HepG2 (cell line): ENCODE measurements at places on chromosomes 3 and 15. TPM values are rescaled to one million over a fixed set of nuclear protein-coding genes. Genes with fewer than 3 reads are reported as not detected.

DNA sequence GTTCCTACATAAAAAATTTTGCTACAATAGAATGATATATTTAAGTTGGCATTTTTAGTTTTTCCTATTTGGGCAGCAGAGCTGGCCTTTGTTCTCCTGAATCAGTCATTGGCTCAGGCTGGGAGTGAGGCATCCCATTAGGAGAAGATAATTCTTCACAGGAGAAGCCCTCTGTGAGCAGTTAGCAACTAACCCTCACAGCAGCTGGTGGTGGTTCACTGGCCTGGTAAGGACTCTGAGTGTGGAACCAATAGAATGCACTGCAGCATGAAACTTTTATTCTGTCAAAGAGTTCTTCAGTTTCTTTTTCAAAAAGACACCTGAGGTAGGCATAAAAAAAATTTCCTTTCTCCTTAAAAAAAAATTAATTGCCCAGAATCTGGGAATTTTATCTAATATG is 562.6 kb downstream of the ZNF385D start:
- H3K27ac ChIP-seq = no peak overlapping the region
- H3K4me3 ChIP-seq = no peak overlapping the region
- no peaks in the 10 kb centered on the region for H3K4me1 ChIP-seq
- no peaks in the 10 kb centered on the region for H3K27me3 ChIP-seq
- H3K36me3 ChIP-seq = no peaks in the 10 kb centered on the region
- DNase-seq = no peak

- H3K27me3 ChIP-seq = no peaks in the 10 kb centered on the region
- DNase-seq = no peak
- H3K27ac ChIP-seq = no peak overlapping the region
- H3K4me3 ChIP-seq = no peak overlapping the region
- no peaks in the 10 kb centered on the region for H3K36me3 ChIP-seq
- H3K4me1 ChIP-seq = no peaks in the 10 kb centered on the region
These were observed 40.5 kb downstream of the HES1 start for GRCh38 chr3:194176274-194176991.

GRCh38 chr15:61974759-61975158 is 85.5 kb downstream of the VPS13C start:
- H3K4me1 ChIP-seq = no peaks in the 10 kb centered on the region
- H3K27me3 ChIP-seq = no peaks in the 10 kb centered on the region
- DNase-seq = no peak
- H3K27ac ChIP-seq = no peak overlapping the region

- H3K27ac ChIP-seq = no peak overlapping the region
- H3K27me3 ChIP-seq = peaks cover 12% of the 10 kb centered on the region
- H3K4me1 ChIP-seq = peaks cover 7% of the 10 kb centered on the region; the same call in 1 of the 2 replicates
- no peaks in the 10 kb centered on the region for H3K36me3 ChIP-seq
- no peak for DNase-seq
These were observed 4.8 kb downstream of the SCN5A start for GRCh38 chr3:38644662-38645053.

GRCh38 chr15:36358094-36358493 is 221.3 kb upstream of the CDIN1 start:
- H3K27ac ChIP-seq = no peak overlapping the region
- H3K4me3 ChIP-seq = no peak overlapping the region
- H3K4me1 ChIP-seq = no peaks in the 10 kb centered on the region

DNA sequence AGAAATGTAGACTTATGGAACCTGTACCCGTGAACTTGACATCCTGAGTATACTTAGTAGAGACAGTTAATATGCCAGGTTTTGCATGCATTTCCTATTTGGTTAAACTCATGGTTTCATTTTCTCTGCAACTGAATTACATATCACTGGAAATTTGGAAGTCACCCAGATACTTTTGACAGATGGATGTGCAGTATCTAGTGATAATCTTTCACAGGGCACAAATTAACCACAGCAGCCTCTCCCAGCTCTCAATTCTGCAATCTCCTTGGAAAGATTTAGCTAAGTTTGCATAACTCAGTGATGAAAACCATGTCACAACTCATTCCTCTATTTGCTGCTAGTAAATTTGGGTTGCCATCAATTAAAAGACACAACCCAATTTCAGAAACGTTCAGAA is 162.3 kb upstream of the TPM1 start:
- DNase-seq = no peak
- no peaks in the 10 kb centered on the region for H3K27me3 ChIP-seq
- no peaks in the 10 kb centered on the region for H3K36me3 ChIP-seq
- no peak overlapping the region for H3K27ac ChIP-seq
- H3K4me3 ChIP-seq = no peak overlapping the region
- peaks cover 48% of the 10 kb centered on the region for H3K4me1 ChIP-seq

DNA sequence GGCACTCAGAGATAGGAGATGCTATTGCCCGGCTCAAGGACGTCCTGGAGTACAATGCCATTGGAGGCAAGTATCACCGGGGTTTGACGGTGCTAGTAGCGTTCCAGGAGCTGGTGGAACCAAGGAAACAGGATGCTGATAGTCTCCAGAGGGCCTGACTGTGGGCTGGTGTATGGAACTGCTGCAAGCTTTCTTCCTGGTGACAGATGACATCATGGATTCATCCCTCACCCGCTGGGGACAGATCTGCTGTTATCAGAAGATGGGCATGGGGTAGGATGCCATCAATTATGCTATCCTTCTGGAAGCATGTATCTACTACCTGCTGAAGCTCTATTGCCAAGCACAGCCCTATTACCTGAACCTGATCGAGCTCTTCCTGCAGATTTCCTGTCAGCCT is 26.4 kb downstream of the BCL2A1 start:
- no peaks in the 10 kb centered on the region for H3K27me3 ChIP-seq
- H3K36me3 ChIP-seq = no peaks in the 10 kb centered on the region
- DNase-seq = no peak
- H3K4me3 ChIP-seq = no peak overlapping the region
- no peak overlapping the region for H3K27ac ChIP-seq
- peaks cover 34% of the 10 kb centered on the region for H3K4me1 ChIP-seq

DNA sequence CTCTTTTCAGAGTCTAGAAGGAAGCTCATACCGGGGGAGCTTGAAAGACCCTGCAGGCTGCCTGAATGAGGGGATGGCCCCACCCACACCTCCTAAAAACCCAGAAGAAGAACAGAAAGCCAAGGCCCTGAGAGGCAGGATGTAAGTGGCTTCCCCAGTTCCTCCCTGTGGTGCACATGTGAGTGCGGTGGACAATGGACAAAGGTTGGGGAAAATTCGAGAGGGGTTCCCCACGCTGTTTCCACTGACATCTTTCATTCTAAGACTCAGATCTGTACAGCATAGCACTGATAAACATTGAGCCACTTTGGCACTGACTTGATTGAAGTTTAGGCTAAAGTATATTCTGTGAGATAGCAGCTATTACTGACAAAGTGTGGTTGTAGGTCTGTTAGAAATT is 79.5 kb upstream of the UMPS start:
- H3K36me3 ChIP-seq = peaks cover 13% of the 10 kb centered on the region
- DNase-seq = no peak
- H3K4me3 ChIP-seq = no peak overlapping the region
- peaks cover 36% of the 10 kb centered on the region for H3K4me1 ChIP-seq
- H3K27ac ChIP-seq = no peak overlapping the region
- H3K27me3 ChIP-seq = no peaks in the 10 kb centered on the region

GRCh38 chr15:61141497-61142125 is 87.5 kb downstream of the RORA start:
- H3K27me3 ChIP-seq = no peaks in the 10 kb centered on the region
- no peaks in the 10 kb centered on the region for H3K4me1 ChIP-seq
- DNase-seq = no peak

- H3K27me3 ChIP-seq = no peaks in the 10 kb centered on the region
- no peaks in the 10 kb centered on the region for H3K36me3 ChIP-seq
- no peak overlapping the region for H3K4me3 ChIP-seq
- no peak overlapping the region for H3K27ac ChIP-seq
- no peak for DNase-seq
These were observed 89.4 kb downstream of the EDEM1 start for GRCh38 chr3:5276934-5277333.

GRCh38 chr3:76565496-76566210 is 474.2 kb upstream of the ROBO2 start:
- no peak overlapping the region for H3K27ac ChIP-seq
- H3K4me1 ChIP-seq = no peaks in the 10 kb centered on the region
- DNase-seq = no peak

DNA sequence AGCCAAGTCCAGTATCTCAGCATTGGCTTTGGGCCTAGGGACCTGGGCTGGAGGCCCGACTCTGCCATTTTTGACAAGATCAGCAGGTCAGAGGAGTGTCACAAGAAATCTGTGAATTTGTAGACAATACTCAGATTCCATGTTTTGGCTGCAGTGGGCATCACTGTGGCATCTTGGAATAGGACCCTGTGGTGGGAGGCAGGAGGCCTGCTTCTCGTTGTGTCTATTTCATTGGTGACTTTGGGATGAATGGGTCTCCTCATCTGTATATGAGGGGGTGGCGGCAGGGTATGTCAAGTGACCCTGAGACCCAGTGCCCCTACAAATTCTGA is 3.3 kb downstream of the C15orf39 start:
- H3K4me1 ChIP-seq = peaks cover 56% of the 10 kb centered on the region
- no peak for DNase-seq
- H3K36me3 ChIP-seq = peaks cover 33% of the 10 kb centered on the region
- no peak overlapping the region for H3K27ac ChIP-seq
- no peaks in the 10 kb centered on the region for H3K27me3 ChIP-seq
- H3K4me3 ChIP-seq = no peak overlapping the region

DNA sequence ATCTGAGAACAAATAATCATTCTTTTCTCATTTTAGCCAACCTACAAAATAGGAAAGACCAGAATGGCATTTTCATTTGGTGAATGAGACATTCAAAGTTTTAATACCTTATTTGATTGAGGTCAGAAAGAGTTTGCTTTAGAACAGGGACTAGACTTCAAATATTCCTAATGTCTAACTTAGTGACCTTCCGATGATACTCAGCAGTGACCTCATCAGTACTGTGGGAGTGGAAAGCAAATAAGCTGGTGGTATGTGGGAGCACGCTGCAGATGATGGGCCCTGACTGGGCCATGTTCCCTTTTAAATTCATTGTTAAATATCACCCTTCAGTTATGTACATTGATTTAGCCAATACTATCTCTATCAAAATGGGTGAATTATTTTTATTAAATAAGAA is 223.3 kb downstream of the P3H2 start:
- no peaks in the 10 kb centered on the region for H3K27me3 ChIP-seq
- no peak overlapping the region for H3K27ac ChIP-seq
- no peaks in the 10 kb centered on the region for H3K4me1 ChIP-seq
- no peak for DNase-seq

DNA sequence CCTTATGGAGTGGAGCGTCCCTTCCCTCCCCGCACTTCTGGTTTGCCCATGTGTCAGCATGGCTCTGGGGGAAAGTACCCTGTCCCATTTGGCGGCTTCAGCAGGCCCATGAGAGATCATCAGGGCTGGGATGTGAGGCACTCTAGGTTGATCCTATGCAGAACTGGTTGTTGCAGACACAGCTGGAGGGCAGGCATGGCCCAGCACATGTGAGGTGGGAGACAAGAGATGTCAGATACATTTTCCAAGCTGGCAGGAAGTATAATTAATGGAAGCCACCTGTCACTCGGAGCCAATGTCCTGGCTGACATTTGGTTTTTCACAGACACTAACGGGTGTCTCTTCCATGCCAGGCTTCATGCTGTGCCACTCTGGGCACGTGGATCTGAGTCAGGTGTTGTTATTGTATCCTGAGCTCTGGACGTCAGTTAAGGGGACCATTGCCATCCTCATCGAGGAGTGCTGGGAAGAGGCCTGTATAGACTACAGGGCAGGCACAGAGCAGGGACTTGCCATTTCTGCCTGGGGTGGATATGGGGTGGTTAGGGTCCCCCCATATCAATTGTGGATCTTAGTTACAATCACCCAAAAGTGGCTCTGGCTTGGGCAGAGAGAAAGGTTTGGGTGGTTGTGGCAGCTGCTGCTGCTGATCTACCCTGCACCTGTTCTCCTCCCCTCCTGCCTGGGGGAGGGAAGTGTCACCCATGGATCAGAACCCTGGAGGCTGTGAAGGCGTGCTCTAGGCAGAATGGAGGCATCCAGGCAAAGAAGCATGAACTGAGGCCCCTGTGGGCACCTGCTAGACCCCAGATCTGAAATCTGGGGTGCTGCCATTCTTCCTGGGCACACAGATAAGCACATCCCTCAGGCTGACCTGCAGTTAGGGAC is 140.7 kb downstream of the FBLN2 start:
- no peak overlapping the region for H3K27ac ChIP-seq
- H3K4me1 ChIP-seq = no peaks in the 10 kb centered on the region
- H3K4me3 ChIP-seq = no peak overlapping the region
- H3K27me3 ChIP-seq = peaks cover 6% of the 10 kb centered on the region

- no peaks in the 10 kb centered on the region for H3K27me3 ChIP-seq
- H3K36me3 ChIP-seq = no peaks in the 10 kb centered on the region; the same call in 1 of the 2 replicates
- no peak overlapping the region for H3K27ac ChIP-seq
- no peak overlapping the region for H3K4me3 ChIP-seq
These were observed 96.6 kb downstream of the CGNL1 start for GRCh38 chr15:57472861-57473260.

GRCh38 chr3:115709931-115710330 is 86.6 kb downstream of the GAP43 start:
- H3K27me3 ChIP-seq = no peaks in the 10 kb centered on the region; the same call in 1 of the 2 replicates
- H3K4me1 ChIP-seq = peaks cover 31% of the 10 kb centered on the region
- H3K27ac ChIP-seq = no peak overlapping the region

- no peak overlapping the region for H3K4me3 ChIP-seq
- H3K27ac ChIP-seq = no peak overlapping the region
- no peaks in the 10 kb centered on the region for H3K36me3 ChIP-seq
- H3K27me3 ChIP-seq = no peaks in the 10 kb centered on the region
These were observed 78.3 kb upstream of the CDIN1 start for GRCh38 chr15:36501063-36501678.

DNA sequence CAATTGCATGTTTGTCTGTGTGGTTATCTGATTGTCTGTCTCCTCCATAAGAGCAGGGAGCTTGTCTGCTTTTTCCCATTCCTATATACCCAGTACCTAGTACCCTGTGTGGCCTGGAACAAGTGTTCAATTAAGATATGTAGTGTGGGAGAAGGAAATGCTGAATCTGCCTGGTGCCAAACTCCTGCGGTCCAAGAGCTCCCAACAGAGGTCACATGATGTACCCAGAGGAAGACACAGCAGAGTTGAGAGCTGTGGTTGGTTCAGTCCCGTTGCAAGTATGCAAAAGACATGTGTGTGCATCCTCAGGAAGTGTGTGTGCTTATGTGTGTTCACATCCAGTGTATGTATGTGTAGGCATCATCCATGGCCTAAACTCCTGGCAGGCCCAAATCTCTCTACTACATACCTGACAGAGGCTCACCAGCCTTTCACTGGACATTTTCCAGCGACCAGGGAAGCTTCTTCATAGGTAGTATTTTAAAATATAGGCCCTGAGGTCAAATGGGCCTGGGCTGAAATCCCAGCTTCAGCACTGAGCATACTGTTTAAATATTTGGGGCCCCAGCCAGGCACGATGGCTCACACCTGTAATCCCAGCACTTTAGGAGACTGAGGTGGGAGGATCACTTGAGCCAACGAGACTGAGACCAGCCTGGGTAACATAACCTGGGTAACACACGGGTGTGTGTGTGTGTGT is 34.0 kb upstream of the ITGA11 start:
- no peak overlapping the region for H3K4me3 ChIP-seq
- H3K36me3 ChIP-seq = no peaks in the 10 kb centered on the region
- no peaks in the 10 kb centered on the region for H3K4me1 ChIP-seq
- no peak overlapping the region for H3K27ac ChIP-seq
- H3K27me3 ChIP-seq = peaks cover 21% of the 10 kb centered on the region; the same call in 2 of the 3 replicates
- DNase-seq = no peak

- no peaks in the 10 kb centered on the region for H3K36me3 ChIP-seq
- H3K4me3 ChIP-seq = no peak overlapping the region
- no peaks in the 10 kb centered on the region for H3K4me1 ChIP-seq
- H3K27ac ChIP-seq = no peak overlapping the region
These were observed 30.7 kb upstream of the SLC24A5 start for GRCh38 chr15:48090115-48090514.

The FSD2 gene
- not detected in 2 replicates for total RNA-seq

The IL20RB gene
- 0.22 and 0.34 TPM in 2 replicates for total RNA-seq

The CPA3 gene
- total RNA-seq = not detected in 2 replicates

The ALDH1L1 gene
- 20.8 and 28.7 TPM in 2 replicates for total RNA-seq

The MUC13 gene
- 0.04 TPM in 1 of 2 replicates, not detected in the other for total RNA-seq

The PLD1 gene
- total RNA-seq = 27.1 and 33.6 TPM in 2 replicates

The SKOR1 gene
- 0.09 and 0.10 TPM in 2 replicates for total RNA-seq
